ENCODE measurements at places on chromosomes 6 and 20. TPM values are rescaled to one million over a fixed set of nuclear protein-coding genes. Genes with fewer than 3 reads are reported as not detected.
A peak's percentile ranks its signal among the peaks of the same experiment; 100 is the strongest.

DNA sequence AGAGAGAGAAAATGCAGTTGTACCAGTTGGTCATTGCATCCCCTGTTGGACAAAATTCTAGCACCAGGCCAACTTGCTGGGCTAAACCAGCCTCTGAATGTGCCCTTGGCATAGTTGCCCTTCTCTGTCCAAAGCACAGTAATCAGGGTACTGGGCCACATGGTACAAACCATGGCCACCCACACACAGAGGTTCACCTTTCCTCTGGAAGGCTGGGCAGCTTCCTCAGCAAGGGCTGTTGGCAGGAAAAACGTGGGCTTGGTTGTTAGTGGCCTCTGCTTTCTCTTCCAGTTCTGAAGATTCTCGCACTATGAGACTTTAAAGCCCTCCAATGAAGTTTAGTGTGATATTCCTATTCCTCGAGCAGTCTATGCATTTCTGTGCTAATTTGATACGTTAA lies 706 bp downstream of the DDO start:
- DNase-seq, result no peak

GRCh38 chr20:63628246-63628975 lies 1.5 kb upstream of the GMEB2 start:
- no peak for DNase-seq

GRCh38 chr6:86937219-86938079 lies at the start of gene HTR1E:
TSS of gene HTR1E (plus strand) at chr6:86937528. CDS start at chr6:87015335, 77,807 bp downstream.
- DNase-seq, result peak; percentile 39

GRCh38 chr20:13681248-13682125 lies 42.8 kb upstream of the TASP1 start:
- DNase-seq, result no peak

- no peak for DNase-seq
Measured at GRCh38 chr6:32825966-32826365, 9.2 kb upstream of the HLA-DOB start.

DNA sequence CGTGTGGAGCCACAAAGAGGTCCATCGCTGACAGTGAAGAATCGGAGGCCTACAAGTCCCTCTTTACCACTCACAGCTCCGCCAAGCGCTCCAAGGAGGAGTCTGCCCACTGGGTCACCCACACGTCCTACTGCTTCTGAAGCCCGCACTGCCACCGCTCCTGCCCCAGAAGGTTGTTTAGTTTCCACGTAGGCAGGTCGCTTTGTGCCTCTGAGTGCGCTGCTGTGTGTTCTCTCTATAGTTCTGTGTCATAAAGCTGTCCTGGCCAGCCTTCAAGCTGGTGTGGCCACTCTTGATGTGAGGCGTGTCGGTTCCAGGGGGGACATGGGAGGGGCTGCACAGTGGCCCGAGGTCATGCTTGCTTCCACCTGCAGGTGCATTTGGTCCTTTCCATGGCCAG lies 6.4 kb upstream of the FAM209A start:
- no peak for DNase-seq

DNA sequence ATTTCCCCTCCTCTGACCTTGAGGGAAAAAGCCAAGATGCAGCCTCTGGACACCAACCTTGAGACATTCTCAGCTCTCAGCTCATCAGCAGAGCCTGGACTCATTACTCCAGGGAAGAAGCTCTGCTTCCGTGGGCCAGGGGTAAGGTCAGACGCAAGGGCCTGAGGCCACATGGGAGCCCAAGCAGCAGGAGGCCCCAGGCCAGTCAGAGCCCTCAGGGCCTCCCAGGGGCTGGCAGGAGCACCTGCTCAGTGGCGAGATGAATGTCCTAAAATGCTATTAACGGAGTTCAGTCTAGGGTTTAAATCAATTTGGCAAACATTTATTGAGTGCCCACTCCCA lies 208.6 kb downstream of the ERMARD start:
- no peak for DNase-seq

GRCh38 chr6:5656226-5656625 lies 350.5 kb downstream of the NRN1 start:
- DNase-seq, result no peak

DNA sequence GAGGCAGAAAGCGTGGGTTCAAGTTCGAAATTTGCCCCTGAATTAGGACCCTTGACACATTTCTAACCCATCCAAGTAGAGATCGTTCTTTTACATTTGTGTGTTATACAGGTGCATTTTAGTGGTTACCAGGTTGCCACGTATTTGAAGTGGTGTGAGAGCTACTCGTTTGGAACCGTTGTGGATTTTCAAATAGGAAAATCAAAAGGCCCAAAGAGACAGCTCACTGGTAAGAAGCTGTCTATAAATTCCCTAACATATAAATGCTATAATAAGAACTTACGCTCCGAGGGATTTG lies 1.6 kb upstream of the REV3L start:
- no peak for DNase-seq

DNA sequence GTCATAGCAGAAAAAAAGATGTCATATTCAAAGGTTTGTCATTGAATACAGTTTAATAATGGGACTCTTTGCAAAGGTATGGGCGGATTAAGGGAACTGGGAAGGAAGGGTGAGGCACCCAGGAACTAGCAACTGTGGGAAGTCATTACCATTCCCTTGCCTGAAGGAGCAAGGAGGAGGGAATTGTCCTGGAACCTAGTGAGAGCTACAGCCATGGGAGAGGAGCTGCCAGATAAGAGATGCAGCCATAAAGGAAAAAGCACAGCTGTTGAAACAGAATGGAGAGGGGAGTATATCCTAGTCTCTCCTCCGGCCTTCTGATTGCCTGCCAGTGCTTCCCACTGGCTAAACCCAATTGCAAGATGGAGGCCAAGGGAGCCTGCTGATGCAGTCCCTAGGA lies 250.6 kb downstream of the BCKDHB start:
- DNase-seq, result no peak

DNA sequence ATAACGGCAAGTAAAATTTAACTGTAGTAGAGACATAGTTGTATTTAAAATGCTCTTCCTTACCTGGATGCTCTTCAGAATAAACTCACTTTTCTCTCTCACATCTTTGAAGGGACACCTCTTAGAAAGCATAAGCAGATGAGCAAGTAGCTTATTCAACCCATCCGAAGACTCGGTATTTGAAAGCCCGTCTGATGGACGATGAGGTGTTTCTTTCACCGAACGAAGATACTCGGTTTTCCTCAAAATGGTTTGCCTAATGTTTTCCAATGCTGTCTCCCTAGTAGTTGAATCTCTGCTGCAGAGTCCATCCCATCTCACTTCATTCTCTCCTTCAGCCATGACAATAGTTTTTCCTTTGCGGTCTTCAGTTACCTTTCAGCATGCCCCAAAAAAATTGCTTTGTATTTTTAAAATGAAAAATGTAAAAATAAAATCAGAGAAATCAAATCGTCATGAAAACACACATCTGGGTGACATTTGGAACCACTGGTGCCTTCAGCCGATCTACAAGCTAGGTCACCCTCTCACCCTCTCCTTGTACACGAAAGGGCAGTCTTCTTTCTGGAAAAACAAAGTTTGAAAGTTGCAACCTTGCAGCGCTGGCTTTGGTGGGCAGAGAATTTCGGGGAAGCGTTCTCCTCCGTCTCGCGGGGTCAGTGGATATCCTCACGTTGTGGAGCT lies 772 bp downstream of the SESN1 start:
- no peak for DNase-seq

DNA sequence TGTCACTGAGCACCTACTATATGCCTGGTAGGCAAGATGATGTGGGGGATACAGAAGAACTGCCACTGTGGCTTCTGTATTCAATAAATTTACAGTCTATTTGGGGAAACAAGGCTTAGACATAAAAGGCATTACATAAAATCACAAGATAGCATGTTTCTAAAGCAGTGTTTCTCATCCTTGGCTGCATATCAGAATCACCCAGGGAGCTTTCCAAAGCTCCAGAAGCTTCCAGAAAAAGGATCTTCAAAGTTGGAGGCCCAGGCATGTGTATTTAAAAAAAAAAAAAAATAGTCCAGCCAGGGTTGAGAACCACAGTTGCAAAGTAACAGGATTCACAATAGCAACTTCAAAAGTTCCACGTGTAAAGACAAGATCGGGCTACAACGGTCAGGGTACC lies 112.4 kb upstream of the SPACA1 start:
- no peak for DNase-seq

DNA sequence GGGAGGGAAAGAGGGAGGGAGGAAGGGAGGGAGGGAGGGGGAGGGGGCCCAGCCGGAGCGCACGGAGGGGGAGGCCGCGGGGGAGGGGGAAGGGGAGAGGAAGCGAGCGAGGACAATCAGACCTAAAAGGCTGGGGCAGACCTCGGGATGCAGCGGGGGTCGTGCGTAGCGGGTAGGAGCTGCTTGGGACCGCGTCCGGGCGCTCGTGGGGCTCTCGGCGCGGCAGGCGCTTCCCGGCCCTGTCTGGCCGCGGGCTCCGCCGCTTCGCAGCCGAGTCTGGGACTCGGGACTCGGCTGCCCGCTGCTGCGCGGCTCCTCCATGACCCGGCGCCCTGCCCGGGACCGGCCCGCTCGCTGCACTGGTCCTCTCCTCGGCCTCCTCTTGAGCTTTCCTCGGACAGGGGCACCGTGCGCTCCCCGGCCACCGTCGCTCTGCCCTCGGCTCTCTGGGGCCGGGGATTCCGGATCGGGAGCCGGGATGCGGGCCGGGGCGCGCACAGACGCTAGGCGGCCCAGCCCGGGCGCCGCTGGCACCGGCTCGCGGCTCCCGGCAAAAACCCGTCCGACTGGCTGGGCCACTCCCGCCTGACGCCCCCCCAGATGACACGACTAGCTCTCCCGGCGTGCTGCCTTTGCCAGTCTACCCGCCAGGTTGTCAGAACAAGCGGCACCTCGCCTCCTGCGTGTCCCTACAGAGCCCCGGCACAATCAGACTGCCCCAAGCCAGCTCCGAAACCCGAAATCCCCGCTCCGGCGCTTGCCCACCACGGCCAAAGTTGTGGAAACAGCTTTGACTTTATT lies 2.2 kb downstream of the TFAP2A start:
- no peak for DNase-seq

DNA sequence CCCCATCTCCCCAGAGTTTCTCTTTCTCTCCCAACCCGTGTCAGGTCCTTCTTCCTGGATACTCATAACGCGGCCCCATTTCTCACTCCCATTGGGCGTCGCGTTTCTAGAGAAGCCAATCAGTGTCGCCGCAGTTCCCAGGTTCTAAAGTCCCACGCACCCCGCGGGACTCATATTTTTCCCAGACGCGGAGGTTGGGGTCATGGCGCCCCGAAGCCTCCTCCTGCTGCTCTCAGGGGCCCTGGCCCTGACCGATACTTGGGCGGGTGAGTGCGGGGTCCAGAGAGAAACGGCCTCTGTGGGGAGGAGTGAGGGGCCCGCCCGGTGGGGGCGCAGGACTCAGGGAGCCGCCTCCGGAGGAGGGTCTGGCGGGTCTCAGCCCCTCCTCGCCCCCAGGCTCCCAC lies at the start of gene HLA-F:
HLA-F (plus strand) TSS at position 173 of the 404 bp plus-strand sequence; CDS start at position 203, 30 bp downstream.
- DNase-seq, result peak; percentile 52

GRCh38 chr6:105911106-105911629 lies 175.0 kb upstream of the PRDM1 start:
- no peak for DNase-seq

- no peak for DNase-seq
Measured at GRCh38 chr6:40932366-40932765, 106.7 kb downstream of the UNC5CL start.

DNA sequence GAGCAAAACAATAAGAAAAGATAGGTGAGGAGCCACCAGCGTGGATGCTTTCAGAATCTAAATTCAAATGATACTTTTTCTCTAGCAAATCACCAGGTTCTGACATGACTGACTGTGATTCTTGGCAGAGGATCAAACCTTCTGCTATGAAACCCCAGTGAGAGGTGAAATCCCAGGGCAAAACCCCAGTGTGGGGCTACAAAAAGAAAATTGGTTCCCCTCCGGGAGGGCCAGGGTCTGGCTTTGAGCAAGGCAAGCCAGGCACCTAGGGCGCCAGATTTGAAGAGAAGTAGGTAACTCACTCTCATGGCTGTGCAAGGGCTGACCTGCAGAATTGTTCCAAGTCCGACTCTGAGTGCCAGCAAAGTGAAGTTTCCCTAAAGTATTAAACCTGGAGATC lies 20.2 kb upstream of the RALGAPA2 start:
- DNase-seq, result no peak

DNA sequence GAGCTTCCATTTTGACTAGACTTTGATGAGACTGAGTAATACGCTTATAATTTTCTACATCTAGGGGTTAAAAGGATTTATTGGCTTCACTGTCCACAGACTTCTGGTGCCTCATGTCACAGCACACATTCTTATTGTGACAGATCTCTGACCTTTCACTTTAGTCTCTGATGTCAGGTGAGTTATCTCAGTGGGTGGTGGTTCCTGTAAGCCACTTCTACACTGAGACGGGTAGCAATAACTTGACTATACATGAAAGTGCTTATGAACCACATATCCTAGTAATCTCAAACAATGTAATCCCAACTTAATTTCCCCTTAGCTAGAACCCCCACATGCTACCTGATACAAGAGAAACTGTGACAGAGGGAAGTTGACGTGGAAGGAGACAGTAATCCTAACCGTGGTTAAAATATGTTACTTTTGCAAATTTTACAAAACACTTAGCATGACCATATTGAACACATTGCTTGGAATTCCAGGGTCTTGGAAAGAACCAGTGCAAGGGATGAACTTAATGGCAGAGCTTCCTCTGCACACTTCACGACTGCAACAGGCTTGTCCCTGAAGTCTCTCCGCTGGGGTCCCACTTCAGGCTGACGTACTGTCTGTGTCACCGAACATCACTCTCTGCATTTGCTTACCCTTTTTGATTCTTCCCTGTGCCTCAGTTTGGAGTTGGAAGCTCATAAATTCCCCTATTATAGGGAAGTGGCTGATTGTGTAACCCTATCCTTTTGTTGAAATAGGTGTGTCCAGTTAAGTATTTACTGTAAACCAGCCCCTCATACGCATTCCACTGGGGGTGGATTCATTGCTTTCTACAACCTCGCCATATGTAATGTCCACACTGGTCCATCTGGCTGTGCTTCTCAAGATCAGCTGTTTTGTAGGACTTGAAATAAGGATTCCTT lies 6.4 kb upstream of the TRIM40 start:
- no peak for DNase-seq

- DNase-seq, result no peak
Measured at GRCh38 chr20:57432862-57433491, 41.8 kb downstream of the RBM38 start.

HEY2 gene
- polyA plus RNA-seq, result 7.7 TPM

EBF4 gene
- polyA plus RNA-seq, result 27.1 TPM

PTCHD4 gene
- 2.5 TPM for polyA plus RNA-seq

SLC32A1 gene
- polyA plus RNA-seq, result 1.2 TPM

HMGCLL1 gene
- 3.5 TPM for polyA plus RNA-seq

C6orf58 gene
- 2.1 TPM for polyA plus RNA-seq

IPCEF1 gene
- polyA plus RNA-seq, result 5.6 TPM

FOXC1 gene
- 82.5 TPM for polyA plus RNA-seq

ULBP2 gene
- 0.65 TPM for polyA plus RNA-seq

PRL gene
- not detected for polyA plus RNA-seq

SDCBP2 gene
- polyA plus RNA-seq, result 2.2 TPM

ASIP gene
- polyA plus RNA-seq, result 0.28 TPM

NRN1 gene
- 5.9 TPM for polyA plus RNA-seq

DPPA5 gene
- not detected for polyA plus RNA-seq

MYT1 gene
- 0.46 TPM for polyA plus RNA-seq

DNPH1 gene
- polyA plus RNA-seq, result 47.0 TPM

BPIFB2 gene
- not detected for polyA plus RNA-seq

SLCO4A1 gene
- polyA plus RNA-seq, result 1.8 TPM

RGS19 gene
- polyA plus RNA-seq, result 5.4 TPM

HSPA12B gene
- 12.8 TPM for polyA plus RNA-seq

FAM83B gene
- polyA plus RNA-seq, result 9.2 TPM

Measured in right renal cortex interstitium (tissue), 3 donors.